Left renal pelvis (tissue), 4 donors: ENCODE measurements at places on chromosomes 6 and 20. TPM values are rescaled to one million over a fixed set of nuclear protein-coding genes. Genes with fewer than 3 reads are reported as not detected.

TSBP1 gene
- polyA plus RNA-seq = not detected

CNKSR3 gene
- polyA plus RNA-seq = 33.1 TPM

LY86 gene
- 2.3 TPM for polyA plus RNA-seq

ZC2HC1B gene
- polyA plus RNA-seq = not detected

IL17F gene
- not detected for polyA plus RNA-seq
